H1 (cell line): ENCODE measurements at places on chromosomes 12 and 14.

DNA sequence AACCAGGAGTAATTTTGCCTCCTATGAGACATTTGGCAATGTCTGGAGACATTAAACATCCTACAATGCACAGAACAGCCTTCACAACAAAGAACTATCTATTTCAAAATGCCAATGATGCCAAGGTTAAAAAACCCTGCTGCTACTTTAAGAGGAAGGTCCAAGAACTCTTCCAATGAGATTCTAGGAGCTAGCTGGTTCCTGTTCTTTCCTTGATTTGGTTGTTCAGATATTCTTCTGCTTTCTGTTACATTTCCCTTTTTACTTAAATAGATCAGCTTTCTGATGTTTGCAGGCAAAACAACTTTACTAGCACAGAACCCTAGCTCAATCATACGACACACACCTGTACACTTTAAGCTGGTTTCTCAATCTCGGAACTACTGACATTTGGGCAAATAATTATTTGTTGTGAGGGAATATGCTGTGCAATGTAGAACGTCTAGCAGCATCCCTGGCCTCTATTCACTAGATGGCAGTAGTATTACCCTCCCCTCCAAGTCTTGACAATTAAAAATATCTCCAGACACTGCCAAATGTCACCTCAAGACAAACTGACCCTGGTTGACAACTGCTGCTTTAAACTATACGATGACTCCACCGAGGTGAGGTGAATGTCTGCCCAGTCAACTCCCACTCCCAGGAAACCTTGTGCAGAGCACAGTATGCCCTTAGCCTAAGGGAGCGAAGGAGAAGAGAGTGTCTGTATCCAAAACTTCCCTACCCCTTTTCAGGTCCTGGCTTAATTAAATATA lies 4.4 kb downstream of the BLTP3B start:
- DNase-seq: no peak

DNA sequence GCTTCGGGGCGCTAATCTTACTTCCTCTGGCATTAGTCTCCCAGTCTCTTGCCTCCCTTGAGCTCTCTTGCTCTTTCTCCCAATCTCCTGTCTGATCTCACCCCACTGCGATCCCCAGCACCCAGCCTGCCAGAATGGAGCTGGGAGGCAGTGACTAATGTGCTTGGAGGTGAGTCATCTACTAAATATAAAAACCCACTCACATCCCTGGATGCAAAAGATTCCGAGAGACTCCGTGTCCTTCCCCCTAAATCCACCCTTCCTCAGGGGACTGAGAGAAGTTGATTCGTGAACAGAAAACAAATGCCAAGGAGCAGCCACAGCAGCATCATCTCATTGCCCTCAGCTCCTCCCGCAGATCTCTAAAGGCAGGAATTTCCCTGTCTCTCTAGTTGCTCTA lies 45.7 kb upstream of the KCNA5 start:
- no peak for DNase-seq

DNA sequence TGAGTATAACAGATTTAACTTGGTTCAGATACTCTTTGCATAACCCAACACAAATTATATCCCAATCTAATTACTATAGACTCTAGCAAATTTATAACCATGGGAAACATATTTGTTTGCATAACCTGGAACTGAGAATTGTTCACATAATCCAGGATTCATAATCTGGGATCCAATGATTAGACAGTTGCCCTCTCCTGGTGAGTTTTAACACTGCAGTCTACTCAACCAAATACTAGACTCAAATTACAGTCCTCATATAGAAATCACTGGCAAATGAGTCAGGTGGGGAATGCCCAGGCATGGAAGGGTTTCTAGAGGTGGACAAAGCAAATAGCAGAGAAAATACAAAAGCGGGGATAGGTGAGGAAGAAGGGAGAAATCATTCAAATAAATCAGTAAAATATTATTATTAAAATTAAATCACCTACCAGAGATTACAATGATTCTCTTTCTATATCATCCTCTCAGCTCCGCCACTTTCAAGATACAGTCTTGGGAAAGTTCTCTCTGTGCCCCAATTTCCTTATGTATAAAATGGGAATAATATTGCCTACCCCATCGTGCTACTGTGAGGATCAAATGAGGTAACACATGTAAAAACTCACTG lies 9.4 kb downstream of the GCH1 start:
- DNase-seq: no peak

GRCh38 chr14:31530136-31530535 lies 31.1 kb upstream of the NUBPL start:
- no peak for DNase-seq

DNA sequence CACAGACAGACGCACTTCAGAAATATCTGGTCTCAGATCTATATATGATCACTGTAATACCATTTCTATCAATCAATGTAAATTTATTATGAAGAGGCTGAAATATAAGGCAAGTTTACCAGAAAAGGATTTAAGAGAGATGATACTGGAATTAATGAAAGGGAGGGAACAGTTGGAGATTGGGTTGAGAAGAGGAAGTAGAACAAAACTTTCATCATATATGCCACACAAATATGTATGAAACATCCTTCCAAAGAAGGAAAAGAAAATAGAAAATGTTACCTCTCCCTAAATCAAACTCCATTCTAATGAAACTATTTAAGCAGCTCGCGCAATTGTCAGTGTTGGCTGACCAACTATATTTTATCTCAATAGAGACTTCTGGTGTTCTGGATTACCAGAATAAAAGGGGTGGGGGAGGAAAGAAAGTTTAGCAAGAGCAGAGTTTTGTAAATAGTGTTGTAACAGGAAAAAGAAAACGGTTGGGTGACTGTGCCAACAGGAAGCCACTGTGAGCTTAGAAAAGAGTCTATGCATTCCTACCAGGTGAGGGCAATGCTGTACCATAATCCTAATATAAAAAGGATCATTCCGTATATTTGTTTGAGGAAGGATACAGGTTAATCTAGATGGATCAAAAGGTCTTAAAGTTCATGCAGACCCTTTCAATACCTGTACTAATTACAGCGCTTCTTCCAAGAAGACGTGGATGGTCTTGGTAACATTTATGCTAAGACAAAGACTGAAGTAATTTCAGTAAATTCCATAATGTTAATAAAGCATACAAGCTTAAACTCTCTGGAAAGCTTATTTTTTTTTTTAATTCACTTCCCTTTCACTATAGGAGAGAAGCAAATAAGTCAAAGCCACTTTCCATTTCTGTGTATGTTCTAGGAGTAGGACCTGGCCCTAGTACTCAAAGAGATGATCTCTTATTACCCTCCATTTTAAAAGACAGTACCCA lies 14.5 kb upstream of the LLPH start:
- no peak for DNase-seq

- DNase-seq: no peak
Measured at GRCh38 chr14:58571769-58572472, 65.8 kb upstream of the DACT1 start.
